ENCODE measurements at places on chromosomes 4 and X.

- DNase-seq: no peak
These were observed 405.8 kb upstream of the HTR2C start for GRCh38 chrX:114178126-114178525.

DNA sequence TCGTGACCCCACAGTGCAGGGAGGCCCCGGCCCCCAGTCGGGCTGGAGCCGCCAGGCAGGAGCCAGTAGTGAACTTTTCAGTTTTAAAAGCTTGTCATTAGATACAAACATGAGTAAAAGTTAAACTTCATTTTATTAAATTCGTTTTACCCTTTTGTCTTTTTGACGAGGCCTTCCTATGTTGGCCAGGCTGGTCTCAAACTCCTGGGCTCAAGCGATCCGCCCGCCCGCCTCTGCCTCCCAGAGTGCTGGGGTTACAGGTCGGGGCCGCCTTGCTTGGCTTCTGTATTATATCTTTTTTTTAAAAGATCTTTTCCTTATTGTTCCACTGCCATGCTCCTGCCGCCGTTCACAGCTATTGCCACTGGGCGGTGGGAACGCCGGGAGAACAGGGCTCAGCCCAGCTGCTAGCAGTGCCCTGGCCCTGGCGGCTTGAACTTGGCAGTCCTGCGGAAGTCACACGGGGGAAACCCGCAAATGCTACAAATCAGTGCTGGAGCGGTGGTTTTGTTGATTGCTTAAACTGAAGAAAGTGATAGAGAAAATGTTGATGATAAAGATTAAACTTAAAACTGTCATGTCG, 968 bp upstream of the NELFA start:
- peak; percentile 83 for DNase-seq

DNA sequence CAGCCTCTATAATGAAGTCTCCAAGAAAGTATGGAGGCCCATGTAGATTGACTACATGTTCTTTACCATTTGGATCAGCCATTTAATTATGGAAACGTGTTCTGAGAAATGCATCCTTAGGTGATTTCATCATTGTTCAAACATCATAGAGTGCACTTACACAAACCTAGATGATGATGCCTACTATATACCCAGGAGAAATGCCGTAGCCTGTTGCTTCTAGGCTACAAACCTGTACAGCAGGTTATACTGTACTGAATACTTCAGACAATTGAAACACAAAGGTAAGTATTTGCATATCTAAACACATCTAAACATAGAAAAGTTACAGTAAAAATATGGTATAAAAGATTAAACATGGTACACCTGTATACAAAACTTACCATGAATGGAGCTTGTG, 186.5 kb upstream of the FSTL5 start:
- no peak for DNase-seq

GRCh38 chr4:22315628-22316027, 200.2 kb downstream of the ADGRA3 start:
- no peak for DNase-seq
